CD4-positive, alpha-beta T cell treated with Interleukin-2 at 100 ng/mL for 4 hours (primary cell): ENCODE measurements at places on chromosomes 5 and 9.

DNA sequence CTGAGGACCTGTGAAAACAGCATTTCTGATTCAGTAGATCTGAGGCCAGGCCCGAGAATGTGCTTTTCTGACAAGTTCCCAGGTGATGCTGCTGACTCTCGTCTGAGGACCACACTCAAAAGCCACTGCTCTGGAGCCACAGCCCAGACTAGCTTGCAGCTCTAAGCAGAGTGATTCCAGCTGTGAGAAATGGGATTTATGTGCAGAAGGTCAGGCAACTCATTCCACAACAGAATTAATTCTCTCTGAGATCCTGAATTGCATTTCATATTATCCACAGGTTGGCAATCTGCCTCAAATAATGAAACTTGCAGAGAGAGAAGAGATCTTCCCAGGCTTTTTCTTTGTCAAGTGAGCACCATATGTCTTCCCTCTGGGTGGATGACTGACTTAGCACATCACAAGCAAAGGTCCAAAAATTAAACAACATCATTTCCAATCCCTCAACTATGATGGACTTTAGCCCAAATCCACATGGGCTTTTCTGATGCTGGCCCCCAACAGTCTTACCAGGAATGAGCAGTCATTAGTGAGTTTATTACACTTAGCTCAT is 140.2 kb downstream of the ALDH1A1 start:
- no peak for DNase-seq

GRCh38 chr5:90037646-90038045 is 371.9 kb downstream of the CETN3 start:
- no peak for DNase-seq

GRCh38 chr5:10372726-10373709 is 19.5 kb downstream of the MARCHF6 start:
- no peak for DNase-seq

- no peak for DNase-seq
These were observed 130.1 kb upstream of the LARP1 start for GRCh38 chr5:154625031-154625430.

DNA sequence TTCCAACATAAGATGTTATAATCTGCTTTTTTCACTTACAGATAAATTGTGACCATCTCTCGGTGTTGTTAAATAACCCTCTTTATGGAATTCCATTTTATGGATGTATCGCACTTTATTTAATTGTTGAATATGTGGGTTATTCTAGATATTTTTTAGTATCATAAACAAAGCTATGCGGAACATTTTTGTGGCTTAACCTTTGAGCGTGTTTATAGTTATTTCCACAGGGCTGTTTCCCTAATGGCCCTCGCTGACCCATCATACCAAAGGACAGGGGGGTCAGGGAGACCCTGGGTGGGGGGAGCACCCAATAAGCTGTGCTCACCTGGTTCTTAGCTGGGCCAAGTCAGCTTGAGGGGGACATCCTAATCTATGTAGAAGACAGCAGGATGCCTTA is 65.3 kb downstream of the NDST1 start:
- DNase-seq, result no peak

DNA sequence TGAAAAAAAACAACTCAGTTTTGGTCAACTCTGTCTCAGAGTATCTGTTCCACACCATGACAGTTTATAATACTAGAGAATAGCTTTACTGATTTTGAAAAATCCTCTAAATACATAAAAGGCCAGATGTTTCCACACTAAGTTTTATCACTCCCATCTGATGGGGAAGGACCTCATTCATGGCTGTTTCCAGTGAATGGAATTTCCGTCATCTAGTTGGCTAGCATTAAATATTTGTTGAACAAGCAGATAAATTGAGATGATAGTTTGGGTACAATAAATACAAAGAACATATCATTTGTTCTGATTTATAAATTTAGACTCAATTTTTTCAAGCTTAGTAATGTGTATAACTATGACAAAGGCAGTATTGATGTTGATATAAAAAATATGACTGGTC is 408.5 kb downstream of the PTPRD start:
- DNase-seq, result no peak

DNA sequence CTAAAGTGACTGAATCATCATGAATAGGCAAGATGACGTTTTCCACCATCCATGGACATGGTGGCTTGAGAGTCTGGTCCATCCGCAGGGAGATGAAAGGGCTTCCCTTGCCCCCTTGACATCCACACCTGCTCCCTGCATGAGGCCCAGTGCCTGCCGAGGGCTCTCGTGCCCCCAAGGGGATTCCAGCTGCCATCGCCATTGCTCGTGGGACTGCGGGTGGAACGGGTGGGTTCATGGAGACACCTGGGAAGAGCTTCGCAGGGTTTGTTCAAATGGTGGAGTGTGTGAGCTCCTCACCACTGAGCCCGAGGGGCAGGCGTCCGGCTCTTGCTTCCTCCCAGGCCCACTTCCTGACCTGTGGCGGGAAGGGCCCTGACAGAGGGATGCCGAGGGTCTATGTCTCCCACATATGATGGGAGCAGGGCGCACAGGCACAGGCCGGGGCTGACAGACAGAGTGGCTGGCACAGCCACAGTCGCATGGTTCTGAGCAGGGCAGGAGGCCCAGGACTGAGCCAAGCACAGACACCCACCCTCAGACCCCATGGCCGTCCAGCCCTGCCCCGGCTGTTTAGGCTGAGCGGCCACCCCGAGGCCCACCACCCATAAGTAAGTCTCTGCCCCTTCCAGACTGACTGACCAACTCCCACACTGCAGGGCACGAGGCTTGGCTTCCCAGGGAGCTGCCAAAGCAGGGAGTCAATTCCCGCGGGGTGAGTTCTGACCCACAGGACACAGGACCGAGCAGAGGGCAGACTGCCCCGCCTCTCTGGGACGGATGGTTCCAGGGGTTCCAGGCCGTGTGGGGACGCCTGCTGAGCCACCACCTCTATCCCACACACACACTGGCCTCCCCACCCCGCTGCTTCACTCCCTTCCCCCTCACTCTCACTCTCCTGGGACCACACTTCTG is 70.0 kb upstream of the PPP1R26 start:
- DNase-seq, result no peak

DNA sequence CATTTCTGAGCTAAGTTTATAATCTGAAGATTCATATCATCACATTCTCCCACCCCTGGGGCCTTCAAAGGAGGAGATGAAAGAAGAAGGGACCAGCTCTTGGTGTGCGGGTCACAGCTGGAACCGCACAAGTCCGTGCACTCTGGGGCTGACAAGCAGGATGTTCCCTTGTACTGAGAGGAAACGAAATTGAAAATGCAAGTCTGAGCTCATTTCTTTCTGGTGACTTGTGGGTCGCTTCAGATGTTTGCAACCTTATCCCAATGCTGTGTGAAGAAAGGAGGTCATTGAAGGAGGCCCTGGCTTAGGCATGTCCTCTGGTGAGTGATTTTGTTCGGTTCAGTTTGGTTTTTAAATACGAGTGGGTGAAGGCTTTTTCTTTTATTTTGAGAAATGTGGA is 59.6 kb downstream of the C9orf152 start:
- peak; percentile 45 for DNase-seq

- DNase-seq, result no peak
These were observed 8.0 kb downstream of the CLPTM1L start for GRCh38 chr5:1336749-1337488.

DNA sequence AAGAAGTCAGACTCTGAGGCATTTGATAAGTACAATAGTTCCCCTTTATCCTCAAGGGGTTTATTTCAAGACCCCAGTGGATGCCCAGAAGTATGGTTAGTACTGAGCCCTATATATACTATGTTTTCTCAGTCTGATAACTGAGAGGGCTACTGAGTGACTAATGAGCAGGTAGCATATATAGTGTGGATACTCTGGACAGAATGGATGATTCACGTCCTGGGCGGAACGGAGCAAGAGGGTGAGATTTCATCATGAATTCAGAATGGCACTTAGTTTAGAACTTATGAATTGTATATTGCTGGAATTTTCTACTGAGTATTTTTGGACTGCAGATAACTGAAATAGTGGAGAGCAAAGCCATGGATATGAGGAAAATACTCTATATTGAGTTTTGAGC is 457.6 kb downstream of the PLK2 start:
- no peak for DNase-seq

DNA sequence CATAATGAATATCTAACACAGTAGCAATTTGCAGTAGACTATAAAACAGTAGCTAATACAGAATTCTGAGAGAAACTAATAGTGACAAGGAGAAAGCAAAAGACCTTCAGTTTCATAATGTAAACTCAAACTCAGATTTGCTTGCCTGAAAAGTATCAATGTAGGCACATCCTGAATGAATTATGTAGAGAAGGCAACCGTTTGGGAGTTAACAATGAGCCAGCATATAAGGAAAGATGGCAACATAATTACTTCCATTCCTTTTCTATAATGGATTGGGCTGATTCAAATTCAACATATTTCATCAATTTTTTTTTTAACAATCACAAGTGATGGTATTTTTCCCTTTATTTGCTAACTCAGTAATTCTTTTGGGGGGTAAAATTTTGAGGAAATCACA is 261.6 kb downstream of the SEMA5A start:
- DNase-seq, result no peak

DNA sequence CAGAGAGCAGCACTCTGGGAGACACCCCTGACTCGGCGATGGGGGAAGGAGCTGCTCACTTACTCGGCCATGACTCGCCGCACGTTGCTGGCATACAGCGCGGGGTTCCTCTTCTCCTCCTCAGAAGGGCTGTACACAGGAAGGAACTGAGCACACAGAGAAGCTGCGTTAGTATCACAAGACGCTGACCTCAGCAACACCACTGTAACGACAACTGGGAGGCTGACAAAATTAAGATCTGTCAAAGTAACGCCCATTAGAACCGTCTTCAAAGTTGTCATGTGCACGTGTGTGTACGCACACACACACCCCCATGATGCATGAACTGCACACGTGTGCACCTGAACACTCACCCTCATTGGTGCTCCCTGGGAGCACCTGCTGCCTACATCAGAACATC is 32.1 kb upstream of the SLC6A3 start:
- DNase-seq, result no peak

DNA sequence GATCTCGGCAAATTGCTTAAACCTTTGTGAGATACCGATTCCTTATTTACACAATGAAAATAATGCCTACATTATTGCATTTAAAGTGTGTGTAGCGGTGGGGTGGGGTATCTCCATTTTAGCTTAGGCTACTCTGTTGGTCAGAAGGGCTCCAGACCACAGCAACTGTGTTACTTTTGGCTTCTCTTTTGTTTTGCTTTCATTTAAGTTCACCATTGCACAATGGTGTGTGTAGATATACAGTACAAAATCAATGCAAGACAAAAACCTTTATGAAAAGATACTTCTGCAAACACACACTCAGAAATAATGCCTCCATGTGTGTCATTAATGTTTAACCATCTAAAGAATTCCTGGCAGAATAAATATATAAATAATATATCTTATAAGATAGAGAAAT is 279.4 kb downstream of the FBXL17 start:
- DNase-seq, result no peak

- DNase-seq, result no peak
These were observed 127.5 kb upstream of the PLCXD3 start for GRCh38 chr5:41637869-41638268.

- no peak for DNase-seq
These were observed 1.3 kb upstream of the HAND1 start for GRCh38 chr5:154479160-154479943.

DNA sequence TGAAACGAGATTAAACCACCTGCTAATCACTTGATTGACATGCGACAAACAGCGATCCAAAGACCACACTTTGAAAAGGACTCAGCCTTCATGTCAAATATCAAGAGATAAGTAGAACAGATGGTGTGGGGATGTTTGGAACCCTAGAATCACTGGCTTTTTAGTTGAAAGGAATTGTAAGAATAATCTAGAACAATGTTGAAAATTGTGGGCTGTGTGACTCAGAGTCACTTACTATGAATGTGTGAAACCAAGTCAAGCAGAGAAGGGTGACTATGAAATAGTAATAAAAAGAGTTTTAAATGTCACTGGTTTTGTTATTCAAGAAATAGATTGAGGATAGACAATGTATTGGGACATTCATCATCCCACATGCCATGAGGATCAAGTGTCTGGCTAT is 14.1 kb upstream of the C1QTNF3 start:
- no peak for DNase-seq

DNA sequence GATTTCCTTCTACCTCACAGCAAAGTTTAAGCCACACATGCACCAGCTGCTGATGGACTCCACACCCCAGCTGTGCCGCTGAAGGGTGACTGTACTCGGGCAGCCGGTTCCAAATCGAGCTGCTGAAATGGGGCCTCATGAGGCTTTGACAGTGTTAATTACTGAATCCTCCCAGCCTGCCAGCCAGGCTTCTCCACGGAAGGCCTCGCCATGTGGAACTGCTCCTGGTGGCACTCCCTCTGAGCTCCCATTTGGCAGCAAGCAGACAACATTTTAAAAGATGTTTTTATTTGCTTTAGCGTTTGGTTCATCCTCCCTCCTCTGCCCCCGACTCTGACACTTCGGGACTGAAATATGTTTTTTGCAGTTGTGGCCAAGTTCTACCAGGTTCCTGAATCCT is 479.4 kb upstream of the MPDZ start:
- no peak for DNase-seq

DNA sequence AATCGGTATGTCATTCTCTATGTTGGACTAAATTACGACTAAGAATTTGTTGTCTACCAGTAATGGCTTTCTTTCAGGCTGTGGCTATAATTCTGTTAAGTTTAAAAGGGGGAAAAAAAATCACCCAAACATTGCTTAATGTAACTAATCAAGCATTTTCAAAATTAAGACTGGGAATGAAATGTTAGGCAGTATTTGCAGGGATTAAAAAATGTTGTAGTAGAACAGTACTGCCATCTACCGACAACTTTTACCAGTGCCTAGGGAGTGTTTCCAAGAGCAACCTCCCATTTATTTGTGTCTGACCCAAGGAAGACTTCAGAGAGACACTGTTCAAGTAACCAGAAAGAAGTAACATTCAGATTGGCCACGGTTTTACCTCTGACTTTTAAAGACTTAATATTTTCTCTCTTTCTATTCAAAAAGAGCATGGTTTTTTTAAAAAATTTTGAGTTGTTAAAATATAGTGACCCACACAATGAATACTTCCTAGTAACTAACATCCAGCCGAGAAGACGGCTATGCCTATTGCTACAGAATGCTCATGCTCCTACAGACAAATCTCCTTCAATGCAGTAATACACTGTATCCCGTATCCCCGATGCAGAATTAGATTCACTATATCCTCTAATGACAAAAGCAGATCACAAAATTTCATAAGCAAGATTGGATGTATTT is 92.4 kb downstream of the ARL15 start:
- peak; percentile 41 for DNase-seq

- no peak for DNase-seq
These were observed 377.1 kb downstream of the ACTL7B start for GRCh38 chr9:108478431-108479332.

DNA sequence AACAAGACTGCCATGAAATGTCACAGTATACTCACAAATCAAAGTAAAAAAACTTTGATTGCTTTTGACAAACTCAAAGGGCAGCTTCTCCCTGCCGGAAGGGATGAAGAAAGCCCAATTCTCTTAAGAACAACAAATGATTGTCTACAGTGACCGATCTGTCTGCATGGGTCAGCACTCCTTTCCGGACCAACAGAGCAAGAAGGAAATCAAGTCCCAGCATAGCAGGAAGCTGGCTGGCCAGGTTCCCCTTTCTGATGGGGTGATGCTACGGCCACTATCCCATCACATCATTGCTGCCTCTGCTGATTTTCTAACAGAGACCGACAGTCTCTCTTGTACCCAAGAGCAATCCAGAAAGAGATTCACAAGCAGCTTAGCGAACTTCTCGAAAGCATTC is 692 bp downstream of the C1QTNF3 start:
- no peak for DNase-seq

- no peak for DNase-seq
These were observed 10.1 kb downstream of the LHFPL2 start for GRCh38 chr5:78638423-78638822.
